SIG-M5 (cell line): ENCODE measurements at places on chromosomes 2 and 18.
A peak's percentile ranks its signal among the peaks of the same experiment; 100 is the strongest.

DNA sequence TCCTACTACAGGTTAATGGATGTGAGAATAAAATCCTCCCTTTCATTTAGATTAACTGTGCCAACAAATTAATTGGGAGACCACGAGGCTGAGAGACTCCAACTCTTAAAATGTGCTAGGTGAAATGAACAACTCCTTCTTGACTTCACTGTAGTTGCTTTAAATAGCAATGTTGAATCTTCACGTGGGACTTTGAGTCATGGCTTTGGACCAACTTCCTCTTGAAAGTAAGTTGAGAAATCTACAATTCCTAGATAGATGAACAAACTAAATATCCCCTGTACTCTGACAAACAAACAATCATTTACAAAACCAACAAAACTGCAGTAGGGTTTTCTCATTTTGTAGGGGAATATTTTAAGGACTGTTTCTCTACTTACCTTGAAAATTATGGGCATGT, 291.9 kb upstream of the SPRED2 start:
- DNase-seq: no peak

DNA sequence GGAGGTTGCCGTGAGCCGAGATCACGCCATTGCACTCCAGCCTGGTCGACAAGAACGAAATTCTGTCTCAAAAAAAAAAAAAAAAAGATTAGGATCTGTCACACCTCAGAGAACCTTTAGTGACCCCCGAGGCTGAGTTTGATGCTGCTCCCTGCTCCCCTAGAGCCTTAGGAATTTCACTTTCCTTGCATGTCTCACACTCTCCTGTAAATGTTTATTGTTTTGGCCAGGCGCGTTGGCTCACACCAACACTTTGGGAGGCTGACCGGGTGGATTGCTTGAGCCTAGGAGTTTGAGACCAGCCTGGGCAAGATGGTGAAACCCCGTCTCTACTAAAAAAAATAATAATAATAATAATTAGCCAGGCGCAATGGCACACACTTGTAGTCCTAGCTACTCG, 31.5 kb downstream of the SRSF7 start:
- DNase-seq: no peak

GRCh38 chr2:174798801-174799200, 34.5 kb upstream of the CHRNA1 start:
- DNase-seq: no peak

GRCh38 chr2:187541086-187542085, 12.8 kb downstream of the TFPI start:
- no peak for DNase-seq

DNA sequence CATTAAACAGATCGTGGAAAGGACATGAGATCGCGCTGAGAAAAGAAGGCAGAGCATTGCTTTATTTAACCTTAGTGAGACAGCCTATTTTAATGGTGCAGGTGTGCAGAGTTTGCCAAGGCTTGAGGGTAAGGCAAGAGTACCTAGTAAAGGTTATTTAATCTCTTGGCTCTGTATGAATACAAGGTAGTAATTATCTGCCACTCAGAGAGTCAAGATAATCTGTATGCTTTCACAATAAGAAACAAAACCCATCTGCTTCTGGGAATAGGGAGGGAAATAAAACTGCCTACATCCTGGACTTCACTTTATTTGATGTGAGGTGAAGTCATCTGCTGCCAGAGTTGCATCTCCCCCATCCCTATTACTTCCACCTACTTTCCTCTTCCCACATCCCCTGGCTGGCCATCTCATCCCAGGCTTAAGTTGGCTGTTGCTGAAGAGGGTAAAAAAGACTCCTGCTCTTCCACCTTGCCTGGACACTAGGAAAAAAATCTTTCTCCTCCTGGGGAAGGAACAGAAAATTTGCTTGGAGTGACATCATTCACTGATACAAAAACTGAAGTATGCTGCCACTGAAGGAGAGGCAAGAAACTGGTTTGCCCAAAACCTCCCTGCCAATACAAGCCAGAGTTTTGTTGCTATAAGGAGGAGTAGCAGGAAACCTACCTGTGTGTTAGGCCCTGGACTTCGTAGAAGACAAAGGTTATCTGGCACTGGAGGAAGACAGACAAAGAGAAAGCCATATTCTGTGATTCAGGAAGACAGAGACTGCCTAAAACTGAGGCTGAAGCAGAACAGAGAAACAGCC, 35.8 kb upstream of the ARHGAP25 start:
- DNase-seq: no peak

DNA sequence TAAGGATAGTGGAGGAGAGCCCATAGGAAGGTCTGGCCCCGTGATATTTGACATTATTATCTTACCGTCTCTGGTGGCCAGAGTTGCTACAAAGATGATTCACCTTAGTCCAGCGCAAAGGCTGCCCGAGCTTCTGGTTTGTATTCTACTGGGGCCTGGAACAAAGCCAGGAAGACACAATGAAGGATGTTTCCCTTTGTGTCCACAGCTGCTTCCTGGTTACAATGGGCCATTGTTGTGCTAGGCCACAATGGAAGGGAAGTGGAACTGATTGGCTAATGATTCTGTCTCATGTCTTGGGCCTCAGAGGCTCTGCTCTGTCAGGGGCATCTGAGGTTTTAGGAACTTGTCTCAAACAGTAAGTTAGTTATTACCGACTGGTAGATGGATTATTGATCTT, 132.2 kb downstream of the TDRD15 start:
- DNase-seq: peak; percentile 9

- DNase-seq: no peak
Measured at GRCh38 chr2:48279344-48280090, 250.4 kb upstream of the STON1 start.

DNA sequence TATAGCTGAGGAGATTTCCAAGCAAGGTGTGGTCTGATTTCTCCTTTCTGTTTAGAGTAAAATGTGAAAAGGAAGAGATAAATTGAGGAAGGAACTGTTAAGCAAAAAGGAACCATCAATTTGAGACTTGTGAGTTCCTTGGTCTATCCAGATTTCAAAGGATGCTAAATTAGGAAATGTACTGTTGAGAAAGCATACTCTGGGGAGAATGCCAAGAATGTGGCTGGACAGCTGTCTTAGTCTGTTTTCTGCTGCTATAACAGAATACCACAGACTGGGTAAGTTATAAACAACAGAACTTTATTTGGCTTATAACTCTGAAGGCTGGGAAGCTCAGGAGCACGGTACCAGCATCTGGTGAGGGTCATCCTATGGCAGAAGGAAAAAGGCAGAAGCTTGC, 1097.2 kb downstream of the TDRD15 start:
- no peak for DNase-seq

- DNase-seq: no peak
Measured at GRCh38 chr2:11891671-11892440, 145.4 kb downstream of the LPIN1 start.

DNA sequence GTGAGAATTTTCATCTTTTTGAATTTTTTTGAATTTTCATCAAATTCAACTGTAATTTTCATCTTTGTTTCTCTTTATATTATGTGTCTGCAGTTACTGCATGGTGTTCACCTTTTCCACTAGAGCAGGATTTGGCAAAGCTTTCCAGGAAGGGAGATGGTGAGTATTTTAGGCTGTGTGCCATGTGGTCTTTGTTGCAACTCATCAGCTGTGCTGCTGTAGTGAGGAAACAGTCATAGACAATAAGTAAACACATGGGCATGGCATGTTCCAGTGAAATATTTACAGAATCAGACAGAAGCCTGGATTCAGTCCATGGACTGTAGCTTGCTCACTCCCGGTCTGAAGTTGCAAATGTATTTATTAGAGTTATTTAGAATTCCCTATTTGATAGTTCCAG, 120.4 kb downstream of the DCDC2C start:
- no peak for DNase-seq

DNA sequence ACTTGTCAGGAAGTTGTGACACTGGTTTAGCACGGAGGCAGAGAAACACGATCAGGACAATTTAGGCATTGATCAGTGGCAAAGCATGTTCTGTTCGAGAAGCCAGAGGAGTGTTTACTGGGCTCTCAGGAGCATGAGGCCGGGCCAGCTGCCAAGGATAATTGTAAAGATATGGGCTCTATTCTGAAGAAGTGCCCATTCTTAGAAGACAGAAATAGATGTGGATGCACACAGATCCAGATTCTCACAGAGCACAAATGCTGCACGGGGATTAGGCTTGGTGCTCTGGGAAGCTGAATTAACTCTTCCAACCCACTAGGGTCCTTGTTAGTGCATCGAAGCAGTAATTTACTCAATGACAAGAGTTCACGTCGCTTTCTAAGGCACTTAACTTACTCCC, 16.2 kb downstream of the AFF3 start:
- no peak for DNase-seq

- DNase-seq: no peak
Measured at GRCh38 chr2:239825705-239825979, 199.5 kb downstream of the NDUFA10 start.

DNA sequence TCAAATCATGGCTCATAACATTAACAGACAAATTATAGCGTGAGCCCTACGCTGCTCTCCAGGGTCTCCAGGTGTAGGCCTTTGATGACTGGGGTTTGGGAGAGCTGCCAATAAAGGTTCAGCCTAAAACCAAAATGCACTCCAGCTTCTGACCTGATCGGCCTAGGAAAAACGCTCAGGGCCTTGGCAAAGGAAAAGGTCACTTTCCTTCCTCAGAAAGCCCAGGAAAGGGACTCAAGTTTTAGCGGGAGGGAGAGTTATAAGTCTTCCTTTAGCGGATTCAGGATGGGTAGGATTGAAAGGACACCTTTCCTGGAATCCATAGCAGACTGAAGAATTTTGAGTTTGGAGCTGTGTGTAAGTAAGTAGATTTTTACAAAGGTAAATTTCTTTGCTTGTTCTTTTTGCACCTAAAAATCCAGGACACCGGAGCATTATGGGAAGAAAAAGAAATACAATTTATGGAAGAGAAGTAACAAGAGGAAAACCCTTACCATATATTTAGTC, 8.8 kb downstream of the EVX2 start:
- no peak for DNase-seq

DNA sequence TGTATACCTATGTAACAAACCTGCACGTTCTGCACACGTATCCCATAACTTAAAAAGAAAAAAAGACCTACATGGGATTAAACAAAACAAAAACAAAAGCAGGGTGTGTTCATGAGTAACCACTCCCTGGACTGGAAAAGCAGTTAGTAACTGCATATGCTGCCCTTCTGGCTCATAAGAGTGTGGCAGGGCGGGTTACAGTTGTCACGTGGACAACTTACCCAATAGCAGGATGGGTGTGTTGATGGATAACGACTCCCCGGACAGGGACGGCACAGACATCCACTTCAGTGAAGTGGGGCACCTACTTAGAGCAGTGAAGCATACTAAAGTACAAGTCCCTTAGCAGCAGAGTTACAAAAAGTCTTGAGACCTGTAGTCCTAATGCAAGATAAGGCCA, 136.7 kb downstream of the CCBE1 start:
- DNase-seq: no peak

DNA sequence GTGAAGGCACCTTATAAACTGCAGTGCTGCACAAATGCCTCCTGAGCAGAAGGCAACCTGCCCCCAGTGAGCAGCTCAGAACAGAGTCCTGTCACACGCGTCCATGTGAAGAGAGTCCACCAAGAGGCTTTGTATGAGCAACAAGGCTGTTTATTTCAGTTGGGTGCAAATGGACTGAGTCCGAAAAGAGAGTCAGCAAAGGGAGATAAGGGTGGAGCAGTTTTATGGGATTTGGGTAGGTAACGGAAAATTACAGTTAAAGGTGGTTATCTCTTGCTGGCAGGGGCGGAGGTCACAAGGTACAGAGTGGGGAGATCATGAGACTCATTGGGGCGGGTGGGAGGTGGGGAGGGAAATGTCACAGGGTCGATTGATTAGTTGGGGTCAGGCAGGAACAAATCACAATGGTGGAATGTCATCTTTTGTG, 53.4 kb upstream of the RALBP1 start:
- no peak for DNase-seq

- no peak for DNase-seq
Measured at GRCh38 chr18:73908323-73908722, 239.3 kb downstream of the FBXO15 start.

- no peak for DNase-seq
Measured at GRCh38 chr2:108621087-108621559, 86.9 kb downstream of the LIMS1 start.

GRCh38 chr2:219521066-219521880, 7.0 kb downstream of the ASIC4 start:
- DNase-seq: no peak

GRCh38 chr2:160126756-160127155, 64.3 kb upstream of the PLA2R1 start:
- DNase-seq: no peak

- no peak for DNase-seq
Measured at GRCh38 chr18:13141209-13141608, 77.4 kb upstream of the LDLRAD4 start.

DNA sequence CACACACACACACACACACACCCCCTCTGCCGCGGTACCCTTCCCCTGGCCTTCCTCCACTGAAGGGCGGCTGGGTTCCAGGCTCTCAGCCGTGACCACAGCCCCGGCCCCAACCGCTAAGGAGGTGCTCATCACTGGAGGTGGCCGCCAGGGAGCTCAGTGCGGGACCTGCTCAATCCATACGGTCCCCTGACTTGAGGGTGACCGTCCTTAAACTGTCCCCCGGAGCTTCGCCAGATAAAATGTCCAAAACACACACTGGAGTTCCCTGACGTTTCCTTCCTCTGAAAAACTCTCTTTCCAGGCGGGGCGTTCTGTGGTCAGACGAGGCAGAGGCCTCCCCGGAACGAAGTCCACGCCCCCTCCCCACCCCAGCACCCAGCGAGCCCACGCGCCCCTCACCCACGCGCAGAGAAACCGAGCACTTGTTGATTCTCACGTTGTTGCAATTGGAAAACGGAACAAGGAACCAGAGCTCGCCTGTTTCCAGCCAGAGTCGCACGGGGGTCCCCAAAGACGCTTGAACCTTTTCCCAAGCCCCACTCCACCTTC, 1.4 kb downstream of the MBP start:
- DNase-seq: no peak

DNA sequence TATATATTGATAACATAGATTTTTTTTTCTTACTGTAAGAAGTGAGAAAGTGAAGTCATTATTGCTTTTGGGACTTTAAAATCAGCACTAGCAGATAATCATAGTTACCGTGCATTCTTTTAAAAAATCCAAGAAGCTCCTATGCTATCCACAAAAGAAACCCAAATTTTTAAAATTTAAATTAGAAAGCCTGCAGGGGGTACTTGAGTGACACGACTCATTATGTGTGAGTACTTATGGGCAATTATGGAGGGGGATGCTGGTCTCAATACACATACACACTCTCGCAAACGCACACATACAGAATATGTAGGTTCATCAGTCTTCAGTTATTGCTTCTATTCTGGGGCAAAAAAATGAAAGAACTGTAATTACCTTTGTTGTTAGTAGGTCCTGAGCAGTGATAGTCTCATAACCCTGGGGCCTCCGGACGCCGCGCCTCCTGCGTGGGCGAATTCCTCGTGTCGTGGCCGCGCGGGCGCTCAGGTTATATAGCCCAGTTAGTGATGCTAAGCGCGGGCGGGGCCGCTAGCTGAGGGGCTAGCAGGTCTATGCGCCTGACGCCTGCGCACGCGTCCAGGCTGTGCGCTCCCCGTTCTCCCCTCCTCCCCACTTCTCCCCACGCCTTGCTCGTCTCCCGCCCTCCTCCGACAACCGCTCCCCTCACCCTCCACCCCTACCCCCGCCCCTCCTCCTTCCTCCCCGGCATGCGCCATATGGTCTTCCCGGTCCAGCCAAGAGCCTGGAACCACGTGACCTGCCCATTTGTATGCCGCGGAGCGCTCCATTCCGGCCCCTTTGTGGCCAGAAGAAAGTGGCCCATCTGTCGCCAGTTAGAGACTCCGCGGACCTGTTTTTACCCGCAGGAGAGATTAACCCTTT, at the start of gene NEUROD1:
TSS of gene NEUROD1 (minus strand) at position 463 of the 882 bp plus-strand sequence. CDS start 1,657 bp downstream, outside the sequence.
- DNase-seq: no peak

- no peak for DNase-seq
Measured at GRCh38 chr2:174153757-174154680, 94.3 kb downstream of the OLA1 start.
